HuH-7.5 (cell line): ENCODE measurements at places on chromosomes 16 and 17.

- no peak for DNase-seq
Measured at GRCh38 chr17:82849076-82849945, 9.5 kb upstream of the ZNF750 start.

DNA sequence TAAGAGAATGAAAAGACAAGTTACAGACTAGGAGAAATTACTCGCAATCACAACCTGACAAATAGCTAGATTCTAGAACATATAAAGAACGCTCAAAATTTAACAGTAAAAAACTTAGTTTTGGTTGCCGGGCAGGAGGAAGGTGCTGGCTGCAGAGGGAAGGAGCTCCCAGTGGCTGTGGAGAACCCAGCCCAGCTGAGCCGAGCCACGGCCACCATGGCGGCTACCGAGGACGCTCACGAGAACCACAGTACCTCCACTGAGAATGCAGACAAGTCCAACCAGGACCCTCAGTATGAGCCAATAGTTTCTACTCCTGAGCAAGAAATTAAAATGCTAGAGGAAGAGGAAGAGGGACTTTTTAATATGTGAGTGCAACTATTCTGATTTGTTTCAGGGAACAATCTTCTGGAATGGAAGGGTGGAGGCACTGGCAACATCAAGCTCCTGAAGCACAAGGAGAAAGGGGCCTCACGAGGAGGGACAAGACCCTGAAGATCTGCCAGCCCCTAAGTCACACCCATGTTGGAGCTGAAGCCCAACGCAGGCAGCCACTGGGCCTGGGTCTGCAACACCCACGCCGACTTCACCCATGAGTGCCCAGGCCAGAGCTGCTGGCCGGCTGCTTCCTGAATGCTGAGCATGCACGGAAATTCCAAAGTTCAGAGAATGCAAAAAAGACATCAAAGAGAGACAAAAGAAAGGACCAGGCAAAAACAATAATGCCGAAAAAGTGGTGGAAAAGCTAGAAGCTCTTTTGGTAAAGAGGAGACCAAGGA, 55.0 kb downstream of the DNAH17 start:
- DNase-seq = no peak

DNA sequence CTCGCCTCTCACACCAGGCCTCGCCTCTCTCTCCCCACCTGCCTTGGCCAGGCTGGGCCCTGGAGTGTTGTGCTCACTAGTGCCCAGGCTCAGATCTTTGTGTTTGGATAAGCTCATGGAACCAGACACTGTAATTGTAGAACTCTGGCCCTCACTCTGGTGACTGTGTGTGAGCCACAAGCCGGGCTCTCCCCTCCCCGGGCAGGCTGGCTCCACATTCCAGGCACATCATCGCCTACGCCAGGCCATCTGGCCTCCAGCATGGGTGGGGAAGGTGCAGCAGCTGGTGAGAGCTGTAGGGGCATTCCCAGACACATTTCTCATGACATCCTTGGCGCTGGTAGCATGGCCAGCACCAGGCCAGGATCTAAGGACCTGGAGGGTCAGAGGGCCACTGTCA, 202.3 kb downstream of the RAB11FIP4 start:
- DNase-seq = no peak

DNA sequence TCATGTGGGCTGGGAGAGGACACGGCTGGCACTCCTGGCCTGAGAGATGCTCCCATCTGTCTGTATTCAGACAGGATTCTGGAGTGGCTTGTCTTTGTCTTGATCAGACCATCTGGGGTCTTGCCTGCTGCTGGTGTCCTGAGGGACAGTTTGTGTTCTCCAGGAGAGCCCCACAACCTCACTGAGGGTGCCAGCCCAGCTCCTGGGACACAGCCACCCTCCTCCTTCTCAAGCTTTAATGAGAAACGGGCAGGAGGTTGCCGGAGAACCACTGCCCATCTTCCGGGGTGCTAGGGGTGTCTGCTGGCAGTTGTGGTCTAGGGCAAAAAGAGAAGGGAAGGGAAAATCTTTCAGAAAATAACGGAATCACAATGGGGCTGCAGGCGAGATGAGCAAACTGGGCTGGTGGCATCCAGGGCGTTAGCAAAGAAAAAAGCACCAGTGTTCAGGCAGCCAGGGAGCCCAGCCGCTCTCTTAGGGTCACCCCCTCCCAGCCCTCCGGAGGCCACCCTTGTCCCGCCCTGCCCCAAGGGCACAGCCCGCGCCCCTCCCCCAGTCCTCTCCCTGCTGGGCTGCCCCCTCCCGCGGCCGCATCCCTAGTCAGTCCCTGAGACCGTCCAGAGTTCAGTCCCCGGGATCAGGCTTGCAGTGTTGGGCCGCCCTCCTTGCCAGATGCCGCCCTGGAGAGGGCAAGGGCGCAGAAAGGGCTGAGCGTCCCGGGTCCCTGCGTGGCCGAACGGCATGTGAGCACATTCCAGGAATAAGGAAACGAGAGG, 824.7 kb downstream of the KCNJ18 start:
- DNase-seq = no peak

DNA sequence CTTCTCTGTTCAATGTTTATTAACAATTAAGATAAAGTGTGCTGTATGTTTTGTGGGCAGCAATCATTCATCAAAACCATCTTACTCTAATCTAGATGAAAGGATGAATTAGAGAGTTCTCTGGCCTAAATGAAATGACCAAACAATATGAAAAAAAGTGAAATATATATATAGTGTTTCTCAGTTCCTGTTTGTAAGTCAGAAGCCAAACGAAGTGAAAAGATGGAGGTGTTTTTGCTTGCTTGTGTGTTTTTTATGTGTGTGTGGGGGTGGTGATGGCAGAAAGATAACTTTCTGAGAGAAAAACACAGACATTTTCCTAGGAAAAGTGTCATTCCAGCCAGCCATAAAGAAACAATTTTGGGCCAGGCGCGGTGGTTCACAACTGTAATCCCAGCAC, 138.6 kb downstream of the CDH8 start:
- DNase-seq = no peak

GRCh38 chr17:76547183-76547641, 7.4 kb downstream of the PRCD start:
- DNase-seq = peak; percentile 83

DNA sequence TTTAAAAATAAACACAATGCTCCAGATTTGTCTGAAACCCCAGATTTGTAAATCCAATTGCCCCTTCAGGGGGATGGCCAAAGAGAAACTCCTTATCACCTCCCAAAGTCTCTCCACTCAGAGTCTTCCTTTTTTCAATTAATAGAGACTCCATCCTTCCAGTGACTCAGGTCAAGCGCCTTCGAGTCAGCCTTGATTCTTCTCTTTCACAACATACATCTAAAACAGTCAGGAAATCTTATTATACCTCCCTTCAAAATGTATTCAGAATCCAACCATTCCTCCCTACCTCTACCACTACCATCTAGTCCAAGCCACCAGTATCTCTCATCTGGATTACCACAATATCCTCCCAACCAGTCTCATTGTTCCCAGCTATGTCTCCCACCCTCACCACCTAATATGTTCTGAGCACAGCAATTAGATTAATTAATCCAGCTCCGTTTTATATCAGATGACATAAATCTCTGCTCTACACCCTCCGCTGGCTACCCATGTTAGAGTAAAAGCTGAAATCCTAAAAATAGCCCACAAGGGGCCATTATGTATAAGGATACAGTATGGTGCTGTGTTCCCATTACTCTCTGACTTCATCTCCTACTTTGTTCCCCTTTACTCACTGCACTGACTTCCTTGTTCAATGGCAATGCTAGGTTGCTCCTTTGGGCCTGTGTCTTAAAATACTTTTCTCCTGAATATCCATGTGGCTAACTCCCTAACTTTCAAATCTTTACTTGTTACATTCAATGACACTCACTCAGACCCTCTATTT, 11.8 kb downstream of the SIAH1 start:
- no peak for DNase-seq

DNA sequence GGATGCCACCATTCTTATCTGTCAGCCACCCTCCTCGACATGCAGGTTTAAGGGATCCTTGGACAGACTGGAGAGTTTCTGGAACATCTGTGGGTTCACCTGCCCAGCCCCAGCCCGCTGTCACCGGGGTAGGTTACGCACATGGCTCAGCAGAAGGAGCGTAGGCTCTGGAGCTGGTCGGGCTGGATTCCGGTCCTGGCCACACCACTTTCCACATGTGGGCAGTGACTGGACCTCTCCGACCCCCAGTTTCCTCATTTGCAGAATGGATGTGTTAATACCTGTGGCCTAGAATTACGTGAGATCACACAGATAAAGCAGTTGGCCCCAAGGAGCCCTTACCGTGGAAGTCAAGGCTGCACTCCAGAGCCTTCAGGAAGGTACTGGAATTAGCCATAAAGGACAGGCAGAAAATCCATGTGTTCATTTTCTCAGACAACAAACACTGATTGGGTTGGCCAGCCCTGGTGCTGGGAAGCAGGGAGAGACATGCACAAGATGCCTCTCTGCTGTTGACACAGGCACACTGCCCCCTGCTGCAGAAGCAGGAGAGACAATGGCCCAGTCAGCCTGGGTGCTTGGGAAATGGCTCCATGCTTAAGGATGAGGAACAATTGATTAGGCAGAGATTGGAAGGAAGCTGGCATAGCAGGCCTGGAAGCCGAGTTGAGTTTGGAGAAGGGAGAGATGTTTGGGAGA, 58.8 kb downstream of the SF3B3 start:
- no peak for DNase-seq

GRCh38 chr16:51416926-51417325, 265.9 kb upstream of the SALL1 start:
- no peak for DNase-seq

DNA sequence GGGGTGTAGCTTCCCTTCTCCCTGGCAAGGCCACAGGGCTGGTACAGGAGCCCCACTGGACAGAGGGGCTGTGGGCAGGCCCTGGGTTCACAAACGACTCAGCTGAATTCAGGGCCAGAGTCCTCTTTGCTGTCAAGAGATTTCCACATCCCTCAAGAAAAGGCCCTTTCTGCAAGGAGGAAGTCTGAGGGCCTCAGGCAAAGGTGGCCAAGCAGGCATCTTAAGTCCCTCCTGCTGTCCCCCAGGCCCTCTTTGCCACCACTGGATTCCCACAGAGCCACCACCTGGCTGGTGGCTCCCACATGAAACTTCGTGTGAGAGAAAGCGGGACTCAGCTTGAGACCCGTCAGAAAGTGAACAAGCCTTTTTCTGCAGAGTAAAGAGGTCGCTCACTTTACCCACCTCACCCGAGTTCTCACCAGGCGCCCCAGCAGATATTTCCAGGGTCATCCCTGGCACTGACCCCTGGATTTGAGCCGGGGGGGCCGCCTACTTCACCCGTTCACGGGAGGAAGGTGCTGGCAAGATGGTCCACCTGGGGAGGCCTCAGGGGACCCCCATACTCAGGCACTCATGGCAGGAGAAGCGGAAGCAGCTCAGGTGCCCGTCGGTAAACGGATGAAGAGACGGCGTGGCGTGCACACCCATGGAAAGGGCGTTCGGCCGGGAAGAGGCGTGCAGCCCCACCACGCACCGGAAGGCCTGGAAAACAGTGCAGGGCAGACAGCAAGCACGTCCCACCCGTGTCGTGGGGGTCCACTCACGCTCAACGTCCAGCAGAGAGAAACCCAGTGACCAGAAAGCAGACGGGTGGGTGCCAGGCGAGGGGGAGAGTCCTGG, 3.6 kb downstream of the RNF166 start:
- DNase-seq = no peak

DNA sequence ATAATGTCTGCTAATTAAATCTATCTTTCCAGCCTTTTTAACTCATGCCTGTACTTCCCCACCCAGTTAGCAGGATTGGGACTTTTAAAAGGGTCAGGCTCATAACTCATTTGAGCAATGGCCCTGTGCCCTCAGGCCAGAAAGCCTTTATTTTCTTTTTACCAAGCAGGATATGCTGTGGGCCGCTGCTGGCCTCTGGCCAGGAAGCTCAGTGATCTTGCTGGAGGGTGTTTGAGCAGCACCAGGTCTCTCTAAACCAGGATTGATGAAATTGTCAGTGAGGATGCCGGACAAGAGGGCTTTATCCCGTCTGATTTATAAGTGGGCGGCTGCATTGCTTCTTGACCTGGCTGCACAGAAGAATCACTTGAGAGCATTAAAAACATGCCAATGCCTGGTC, 187.8 kb downstream of the RAB11FIP4 start:
- DNase-seq = no peak

- no peak for DNase-seq
Measured at GRCh38 chr17:66411520-66411919, 109.1 kb downstream of the PRKCA start.

DNA sequence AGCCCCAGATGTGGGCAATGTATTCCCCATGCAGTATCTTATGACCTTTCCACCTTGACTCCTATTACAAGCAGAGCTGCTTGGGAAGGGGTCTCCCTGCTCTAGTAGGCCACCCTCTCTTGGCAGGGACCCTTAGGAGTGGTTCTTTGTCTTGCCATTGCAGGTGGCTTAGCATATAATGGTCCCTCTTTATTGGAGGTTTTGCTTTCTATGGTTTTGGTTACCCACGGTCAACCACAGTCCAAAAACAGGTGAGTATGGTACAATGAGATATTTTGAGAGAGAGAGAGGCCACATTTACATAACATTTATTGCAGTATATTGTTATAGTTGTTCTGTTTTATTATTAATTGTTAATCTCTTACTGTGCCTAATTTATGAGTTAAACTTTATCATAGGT, 472.8 kb upstream of the ASIC2 start:
- no peak for DNase-seq

- no peak for DNase-seq
Measured at GRCh38 chr16:86670750-86671234, 92.4 kb downstream of the FOXL1 start.

DNA sequence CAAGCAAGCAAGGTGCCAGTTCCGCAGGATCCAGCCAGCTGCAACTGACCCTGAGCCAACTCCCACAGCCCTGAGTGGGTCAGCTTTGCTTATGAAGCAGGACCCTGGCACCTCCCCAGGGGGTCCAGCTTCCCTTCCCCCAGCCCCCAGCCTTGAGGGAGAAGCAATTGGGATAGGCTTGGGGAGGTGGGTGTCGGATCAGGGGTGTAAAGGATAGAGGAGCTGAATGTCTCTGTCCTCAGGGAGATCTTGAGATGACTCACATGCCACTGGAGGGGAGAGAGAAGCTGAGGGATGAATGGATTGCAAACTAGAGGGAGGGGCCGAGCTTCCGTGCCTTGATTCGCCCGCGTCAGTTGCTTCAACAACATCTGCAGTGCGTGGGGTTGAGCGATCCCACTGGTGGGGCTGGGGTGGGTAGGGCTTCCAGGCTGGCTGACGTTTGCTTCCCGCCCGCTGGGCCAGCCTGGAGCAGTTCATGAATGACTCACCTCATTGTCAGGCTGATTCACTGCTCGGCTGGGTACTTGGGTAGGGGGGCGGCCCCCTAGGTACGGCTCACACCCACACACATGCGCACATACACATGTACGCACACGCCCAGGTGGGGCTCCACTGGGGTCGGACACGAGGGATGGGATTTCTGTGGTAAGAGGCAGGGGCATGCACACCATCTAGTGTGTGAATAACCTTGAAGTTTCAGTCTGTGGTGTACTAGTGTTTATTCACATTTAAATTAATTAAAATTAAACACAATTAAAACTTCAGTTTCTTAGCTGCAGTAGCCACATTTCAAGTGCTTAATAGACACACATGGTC, 3.6 kb upstream of the HROB start:
- DNase-seq = peak; percentile 77

- DNase-seq = no peak
Measured at GRCh38 chr17:12691173-12691572, 25.5 kb downstream of the MYOCD start.

- no peak for DNase-seq
Measured at GRCh38 chr17:82440469-82440981, 10.0 kb downstream of the CYBC1 start.
